MG63 (cell line): ENCODE measurements at places on chromosomes 11 and 22.

DNA sequence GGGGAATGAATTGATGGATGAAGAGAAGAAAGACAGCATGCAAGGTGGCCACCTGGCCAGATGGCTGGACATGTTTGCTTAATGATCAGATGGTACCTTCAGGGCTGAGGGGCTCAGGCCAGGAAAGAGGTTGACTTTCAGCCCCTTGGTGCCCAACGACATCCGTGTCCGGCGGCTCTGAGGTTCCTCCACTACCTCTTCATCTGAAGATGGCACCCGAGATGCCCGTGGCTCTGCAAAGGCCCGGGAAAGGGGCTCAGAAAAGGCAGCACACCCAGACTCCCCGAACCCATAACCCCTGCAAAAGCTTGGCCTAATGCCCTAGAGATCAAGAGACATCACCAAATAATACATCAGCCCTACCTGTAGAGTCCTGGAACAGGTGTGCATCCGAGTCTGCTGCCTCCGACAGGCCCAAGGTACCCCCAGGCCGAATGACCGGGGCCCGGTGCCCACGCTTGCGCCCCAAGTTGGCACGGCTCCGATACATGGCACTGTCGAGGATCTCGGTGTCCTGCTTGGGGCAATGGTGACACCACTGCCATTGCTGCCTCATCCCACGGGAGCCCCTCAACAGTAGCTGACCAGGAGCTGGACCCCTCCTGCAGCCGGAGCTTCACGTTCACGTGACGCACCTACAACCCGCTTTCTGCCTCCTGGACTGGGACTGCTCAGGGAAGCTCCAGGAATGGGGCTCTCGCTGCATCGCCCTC lies 22.9 kb downstream of the TNKS1BP1 start:
- no peak for DNase-seq

DNA sequence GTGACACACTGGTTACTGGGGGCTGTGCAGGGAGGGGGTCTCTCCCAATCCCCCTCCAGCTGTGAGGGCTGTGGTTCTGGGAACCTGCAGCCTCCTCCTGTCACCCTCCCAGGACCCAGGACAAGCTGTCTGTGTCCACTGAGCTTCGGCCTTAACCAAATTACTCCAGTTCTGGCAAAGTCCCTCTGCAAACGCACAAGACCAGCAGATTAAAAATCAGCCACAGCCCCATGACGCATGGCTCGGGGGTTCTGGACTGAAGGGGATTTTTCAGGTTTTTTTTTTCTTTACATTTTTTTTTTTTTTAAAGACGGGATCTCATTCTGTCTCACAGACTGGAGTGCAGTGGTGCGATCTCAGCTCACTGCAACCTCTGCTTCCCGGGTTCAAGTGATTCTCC lies 32.2 kb upstream of the A4GALT start:
- DNase-seq, result no peak

- no peak for DNase-seq
Observed at GRCh38 chr11:2675540-2675939, 24.3 kb downstream of the KCNQ1OT1 start.

DNA sequence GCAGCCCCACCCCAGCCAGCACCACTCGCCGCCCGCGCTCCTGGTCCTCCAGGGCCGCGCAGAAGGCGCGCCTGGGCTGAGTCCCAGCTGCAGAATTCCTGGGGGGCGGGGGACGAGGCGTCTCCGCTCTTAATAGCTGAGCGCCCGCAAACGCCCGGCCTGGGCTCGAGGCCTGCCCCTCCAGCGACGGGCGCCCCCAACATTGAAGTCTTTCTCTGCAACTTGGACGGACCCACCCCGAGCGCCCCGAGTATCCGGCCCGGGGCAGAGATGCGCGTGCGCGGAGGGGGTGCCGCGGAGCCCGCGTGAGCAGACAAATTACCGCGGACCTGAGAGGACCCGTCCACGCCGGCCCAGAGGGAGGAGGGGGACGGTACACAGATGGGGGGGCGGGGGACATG lies 6.7 kb upstream of the SYT7 start:
- DNase-seq, result peak; percentile 59

DNA sequence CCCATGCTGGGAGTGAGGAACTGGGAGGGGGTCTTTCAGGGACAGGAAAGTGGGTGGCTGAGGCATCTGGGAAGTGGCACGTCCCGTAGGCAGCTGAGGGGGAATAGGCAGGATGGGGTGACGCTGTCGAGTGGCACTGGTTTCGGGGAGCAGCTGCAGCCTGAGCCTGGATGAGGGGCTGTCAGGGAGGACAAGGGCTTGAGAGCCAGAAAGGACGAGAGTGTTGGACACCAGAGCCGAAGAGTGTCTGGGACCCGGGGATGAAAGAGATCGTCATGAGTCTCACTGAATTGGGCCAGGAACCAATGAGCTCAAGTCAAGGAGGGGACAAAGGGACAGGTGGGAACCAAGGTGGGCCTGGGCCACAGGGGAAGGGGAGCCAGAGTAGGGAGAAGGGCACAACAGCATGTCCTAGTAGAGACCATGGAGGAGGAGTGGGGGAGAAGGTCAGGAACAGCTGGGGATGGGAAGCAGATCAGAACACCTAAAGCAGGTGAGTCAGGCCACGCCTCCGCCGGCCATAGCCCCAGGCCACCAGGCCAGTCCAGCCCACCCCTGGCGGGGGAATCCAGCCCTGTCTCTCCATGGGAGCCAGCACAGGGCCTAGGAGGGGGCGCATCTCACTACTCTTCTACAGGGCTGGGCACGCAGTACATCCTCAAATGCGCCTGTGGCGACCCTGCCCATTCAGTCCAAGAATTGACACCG lies 4.2 kb downstream of the RAB3IL1 start:
- DNase-seq, result no peak
